ENCODE measurements at places on chromosomes 13 and 19.

DNA sequence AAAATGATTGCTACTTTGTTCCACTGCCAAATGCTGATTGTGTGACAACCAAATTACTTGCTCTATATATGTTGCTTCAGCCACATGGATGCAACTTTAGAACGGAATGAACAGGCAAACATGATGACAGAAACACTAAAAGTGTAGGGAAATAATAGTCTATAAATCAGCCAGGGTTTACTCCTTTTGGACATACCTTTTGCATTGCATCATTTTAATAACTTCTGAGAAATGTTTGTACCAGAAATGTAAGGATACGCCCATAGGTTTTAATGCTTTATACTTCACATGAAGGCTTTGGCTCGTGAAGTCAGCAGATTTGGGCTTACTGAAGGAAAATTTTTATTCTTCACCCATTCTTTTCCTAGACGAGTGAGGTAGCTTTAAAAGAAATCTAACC is 141.0 kb downstream of the POSTN start:
- no peak for DNase-seq

- DNase-seq, result no peak
Measured at GRCh38 chr13:79060216-79060615, 345.8 kb downstream of the RBM26 start.

DNA sequence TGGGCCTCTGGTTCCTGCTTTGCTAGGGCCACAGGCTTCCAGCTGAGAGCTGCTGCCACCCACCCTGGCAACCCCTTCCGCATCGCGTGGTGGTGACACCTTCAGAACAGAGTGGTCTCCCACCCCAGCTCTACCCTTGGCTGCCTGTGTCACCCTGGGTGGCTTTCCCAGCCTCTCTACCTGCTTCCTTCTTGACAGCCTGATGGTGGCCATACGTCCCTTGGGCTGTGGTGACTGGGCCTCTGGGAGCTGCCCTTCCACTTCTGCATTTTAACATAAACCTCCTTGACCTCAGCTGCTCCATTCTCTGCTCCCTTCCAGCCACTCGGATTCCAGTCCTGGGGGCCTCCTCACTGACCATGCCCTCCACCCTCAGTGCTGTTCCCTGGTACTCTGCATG is 17.0 kb downstream of the PAK4 start:
- peak; percentile 65 for DNase-seq

DNA sequence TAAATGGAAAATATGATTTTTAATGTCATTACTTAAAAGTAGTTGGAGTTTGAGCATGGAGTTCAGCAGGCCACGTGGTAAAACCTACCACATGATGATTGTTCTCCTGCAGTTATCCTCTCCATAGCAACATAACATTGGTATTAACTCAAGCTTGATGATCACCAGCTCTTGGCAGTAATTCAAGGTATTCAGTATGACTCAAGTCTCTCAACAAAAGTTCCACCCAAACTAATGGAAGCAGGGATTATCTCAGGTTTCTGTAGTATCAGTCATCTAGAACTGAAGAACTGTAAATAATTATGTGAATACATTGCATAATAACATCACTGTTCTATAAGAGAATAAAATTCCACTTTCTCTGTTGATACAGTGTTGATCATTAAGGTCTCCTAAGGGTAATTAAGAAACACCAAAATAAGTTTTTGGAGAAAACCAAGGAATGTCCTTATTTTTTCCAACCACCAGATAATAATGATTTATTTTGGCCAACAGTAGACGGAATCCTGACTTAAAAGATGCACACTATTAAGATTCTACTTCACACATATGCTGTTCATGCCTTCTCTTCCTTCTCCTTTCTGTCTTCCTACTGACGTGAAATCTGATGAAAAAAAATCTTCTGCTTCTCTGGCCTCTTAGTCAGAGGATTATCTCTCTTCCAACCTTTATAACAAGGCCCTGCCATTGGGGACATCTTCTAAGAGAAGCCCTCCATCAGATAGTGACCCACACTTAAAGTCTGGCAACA is 1092.3 kb downstream of the EFNB2 start:
- DNase-seq, result no peak

DNA sequence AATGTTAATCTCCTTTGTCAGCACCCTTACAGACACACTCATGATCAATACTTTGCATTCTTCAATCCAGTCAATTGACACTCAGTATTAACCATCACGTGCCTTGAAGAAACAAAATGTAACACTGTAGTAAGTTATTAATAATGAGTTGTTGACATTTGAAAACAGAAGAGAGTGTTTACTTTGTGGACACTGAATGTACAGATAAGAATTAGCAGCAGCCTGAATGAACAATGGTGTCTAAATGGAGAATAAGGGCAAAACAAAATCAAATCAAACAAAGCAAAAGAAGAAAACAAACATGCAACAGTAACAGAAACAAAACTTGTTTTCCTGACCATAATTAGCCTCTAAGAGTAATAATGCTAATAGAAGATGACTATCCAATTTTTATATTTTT is 1191.1 kb upstream of the MIR17HG start:
- DNase-seq, result no peak

DNA sequence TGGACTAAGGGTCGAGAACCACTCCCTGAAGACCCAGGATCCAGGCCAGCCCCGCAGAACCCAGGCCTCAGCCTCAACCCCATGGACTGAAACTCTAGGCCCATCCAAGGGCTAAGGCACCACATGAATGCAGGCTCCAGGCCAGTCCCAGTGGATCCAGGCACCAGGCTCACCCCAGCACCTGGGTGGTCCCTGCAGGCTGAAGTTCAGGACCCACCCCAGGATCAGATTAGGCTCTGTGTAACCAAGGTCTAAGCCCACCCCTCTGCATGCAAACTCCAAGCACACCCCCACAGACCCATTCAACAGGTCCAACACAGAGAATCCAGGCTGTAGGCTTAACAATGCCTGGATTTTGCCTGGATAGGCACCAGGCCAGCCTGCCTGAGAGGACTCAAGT is 1876.2 kb downstream of the PCDH9 start:
- no peak for DNase-seq

- no peak for DNase-seq
Measured at GRCh38 chr19:23887642-23888041, 27.0 kb upstream of the ZNF726 start.

- DNase-seq, result no peak
Measured at GRCh38 chr13:77290342-77290741, 36.6 kb downstream of the MYCBP2 start.

DNA sequence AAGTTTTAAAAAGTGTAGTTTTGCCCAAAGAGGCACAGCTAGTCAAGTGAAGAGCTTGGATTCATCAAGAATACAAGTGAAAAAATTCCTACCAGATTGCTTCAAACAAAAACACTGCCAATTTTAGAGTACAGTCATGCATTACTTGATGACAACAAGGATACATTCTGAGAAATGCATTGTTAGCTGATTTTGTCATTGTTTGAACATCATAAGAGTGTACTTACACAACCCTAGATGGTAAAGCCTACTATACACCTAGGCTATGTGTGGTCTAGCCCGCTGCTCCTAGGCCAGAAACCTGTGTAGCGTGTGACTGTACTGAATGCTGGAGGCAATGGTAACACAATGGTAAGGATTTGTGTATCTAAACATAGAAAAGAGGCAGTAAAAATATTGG is 41.1 kb downstream of the TMTC4 start:
- no peak for DNase-seq

- no peak for DNase-seq
Measured at GRCh38 chr13:43021926-43022670, 1.3 kb upstream of the DNAJC15 start.

DNA sequence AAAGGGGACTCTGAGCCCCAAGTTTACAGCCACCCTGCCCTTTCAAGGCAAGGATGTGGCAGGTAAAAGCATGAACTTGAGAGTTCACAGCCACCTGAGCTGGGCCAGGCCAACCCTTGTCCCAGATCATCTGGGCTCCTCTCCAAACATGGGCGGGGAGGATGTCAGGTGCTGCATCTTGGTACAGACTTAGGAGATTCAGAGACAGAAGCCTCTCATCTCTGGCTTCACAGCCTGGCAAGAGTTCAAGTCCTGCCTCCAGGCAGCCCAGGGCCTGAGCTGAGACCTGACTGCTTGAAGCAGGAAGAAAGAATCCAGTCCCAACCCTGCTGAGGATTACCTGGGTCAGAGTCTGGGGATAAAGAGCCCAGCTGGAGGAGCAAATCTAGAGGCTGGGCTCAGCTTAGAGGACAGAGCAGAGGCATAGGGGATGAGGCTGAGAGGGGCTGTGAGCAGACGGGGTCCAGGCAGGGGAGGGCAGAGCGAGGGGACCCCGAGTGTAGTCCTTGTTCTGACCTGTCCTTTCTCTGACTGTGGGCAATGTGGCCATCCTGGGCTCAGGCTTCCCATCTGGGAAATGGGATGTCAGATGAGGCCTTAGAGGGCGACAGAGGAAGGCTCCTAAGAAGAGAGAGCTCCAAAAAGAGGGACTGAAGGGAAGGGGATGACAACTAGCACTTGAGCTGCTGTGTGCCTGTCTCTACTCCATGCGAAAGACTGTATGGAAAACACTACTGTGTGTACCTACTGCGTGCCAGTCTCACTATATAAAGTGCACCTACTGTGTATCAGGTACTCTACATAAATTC is 6.6 kb upstream of the OR10H5 start:
- no peak for DNase-seq

- no peak for DNase-seq
Measured at GRCh38 chr13:111242585-111242984, 77.9 kb upstream of the TEX29 start.

GRCh38 chr19:16335226-16335625 is 10.6 kb downstream of the KLF2 start:
- DNase-seq, result no peak

DNA sequence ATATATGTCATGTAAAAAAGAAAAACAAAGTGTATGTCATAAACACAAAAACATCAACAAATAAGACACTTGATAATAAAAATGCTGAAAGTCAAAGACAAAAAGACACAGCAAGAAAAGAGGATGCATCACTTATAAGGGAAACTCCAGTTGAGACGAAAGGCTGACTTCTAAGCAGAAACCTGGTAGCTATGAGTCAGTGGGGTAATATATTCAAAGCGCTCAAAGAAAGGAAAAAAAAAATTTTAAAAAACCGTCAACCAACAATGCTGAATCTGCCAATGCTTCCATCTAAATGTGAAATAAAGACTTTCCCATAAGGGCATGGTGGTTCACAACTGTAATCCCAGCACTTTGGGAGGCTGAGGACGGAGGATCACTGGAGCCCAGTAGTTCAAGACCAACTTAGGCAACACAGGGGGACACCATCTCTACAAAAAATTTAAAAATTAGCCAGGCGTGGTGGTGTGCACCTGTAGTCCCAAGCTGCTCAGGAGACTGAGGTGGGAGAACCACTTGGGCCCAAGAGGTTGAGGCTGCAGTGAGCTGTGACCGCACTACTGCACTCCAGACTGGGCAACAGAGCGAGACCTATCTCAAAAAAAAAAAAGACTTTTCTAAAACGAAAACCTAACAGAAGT is 24.0 kb downstream of the USP12 start:
- DNase-seq, result no peak

DNA sequence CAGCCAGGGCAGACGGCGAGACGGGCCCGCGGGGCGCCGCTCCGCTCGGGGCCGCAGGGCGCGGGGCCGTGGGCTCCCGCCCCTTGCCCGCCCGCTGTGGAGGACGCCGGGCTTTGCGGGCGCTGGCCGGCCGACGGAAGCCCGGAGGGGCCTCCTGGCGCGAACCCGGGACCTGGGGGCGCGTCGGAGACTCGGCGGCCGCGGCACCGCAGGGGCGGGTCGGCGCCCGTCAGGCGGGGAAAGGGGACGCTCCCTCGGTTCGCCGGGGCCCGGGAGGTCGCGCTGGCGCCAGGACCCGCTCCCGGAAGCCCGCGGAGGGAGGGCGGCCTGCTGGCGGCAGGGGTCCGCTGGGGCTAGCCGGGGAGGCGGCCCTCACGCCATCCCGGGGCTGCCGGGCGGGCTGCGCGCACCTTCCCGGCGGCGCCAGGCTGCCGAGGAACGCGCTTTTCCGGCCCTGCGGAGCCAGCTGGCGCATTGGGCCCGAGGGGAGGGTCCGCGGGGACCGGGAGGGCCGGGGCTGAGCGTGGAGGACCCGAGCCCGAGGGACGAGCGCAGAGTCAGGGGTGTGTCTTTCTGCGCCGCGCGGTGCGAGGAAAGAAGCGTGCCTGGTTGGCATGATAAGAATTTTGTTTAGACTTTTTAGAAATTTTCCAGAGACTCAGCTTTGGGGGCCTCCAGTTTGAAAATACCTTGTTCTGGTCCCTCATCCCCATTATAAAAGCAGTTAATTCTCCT is 511 bp downstream of the GARRE1 start:
- peak; percentile 17 for DNase-seq

DNA sequence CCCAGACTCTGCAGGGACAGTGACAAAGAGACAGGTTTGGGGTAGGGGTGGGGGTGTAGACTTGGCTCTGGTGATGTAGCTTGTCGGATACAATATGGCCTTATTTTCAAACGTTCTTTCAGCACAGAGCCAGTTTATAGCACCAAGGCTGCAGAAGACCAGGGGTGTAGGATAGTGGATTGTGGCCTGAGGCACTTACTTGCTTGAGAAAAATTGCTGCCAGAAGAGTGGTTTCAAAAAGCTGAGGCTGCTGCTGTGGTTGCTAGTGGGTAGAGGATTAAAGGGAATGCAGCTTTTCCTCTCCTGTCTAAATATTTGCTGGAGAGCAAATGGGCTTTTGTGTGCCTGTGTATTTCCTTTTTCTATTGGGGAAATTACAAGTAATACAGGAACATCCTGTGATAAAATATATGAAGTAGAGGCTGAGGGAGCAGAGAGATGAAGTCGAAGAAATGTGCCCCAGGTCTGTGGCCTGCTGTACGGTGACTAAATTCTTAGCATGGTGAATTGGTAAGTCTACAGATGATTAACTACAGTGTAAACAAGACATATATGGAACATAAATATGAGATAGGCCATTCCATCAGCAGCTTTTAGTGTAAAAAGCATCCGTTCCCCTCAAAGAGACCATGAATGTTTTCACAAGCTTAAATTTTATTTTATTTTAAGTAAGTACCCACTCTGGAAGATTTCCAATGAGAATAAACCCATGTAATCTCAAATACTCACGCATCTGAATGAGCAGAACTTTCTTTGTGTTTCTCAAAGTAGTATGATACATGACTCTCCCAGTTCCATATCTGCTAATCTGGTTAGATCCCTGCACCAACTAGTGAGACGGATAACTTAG is 112.9 kb downstream of the LRCH1 start:
- DNase-seq, result no peak

DNA sequence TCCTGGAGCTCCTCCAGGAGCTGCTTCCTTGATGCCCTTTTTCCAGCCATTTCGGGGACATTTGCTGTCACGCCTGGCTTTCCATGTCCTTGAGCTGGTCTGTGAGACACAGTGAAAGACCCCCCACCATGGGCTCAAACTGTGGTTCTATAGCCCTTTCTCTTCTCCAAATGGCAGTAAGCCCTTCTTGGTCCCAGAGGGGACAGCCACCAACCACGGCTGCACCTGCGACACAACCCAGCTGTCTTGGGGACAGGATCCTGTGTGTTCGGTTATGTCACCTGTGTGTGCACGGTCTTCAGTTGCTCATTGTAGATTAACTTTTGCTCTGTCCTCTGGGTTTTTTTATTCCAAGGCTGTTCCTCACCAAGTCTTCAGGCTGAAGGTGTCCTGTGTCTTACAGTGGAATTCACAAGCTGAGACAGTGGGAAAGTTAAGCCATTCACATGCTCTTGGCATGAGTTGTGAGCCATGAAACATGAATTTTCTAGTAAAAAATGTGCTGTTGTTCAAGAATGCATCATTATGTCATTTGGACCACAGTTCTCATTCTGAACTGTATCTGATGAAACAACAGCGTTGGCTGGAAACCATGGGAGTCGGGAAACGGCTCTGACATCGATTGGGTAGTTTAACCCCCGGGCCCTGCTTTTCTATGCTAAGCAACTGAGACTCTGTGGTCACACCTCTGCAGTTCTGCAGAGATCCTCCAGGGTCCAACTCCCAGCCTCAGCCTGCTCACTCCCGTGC is 129.5 kb upstream of the MCF2L start:
- no peak for DNase-seq

GRCh38 chr19:11580116-11580515 is 2.7 kb upstream of the ACP5 start:
- DNase-seq, result peak; percentile 83

Data from suppressor macrophage (primary cell).